ENCODE measurements at places on chromosomes 2 and 18.

DNA sequence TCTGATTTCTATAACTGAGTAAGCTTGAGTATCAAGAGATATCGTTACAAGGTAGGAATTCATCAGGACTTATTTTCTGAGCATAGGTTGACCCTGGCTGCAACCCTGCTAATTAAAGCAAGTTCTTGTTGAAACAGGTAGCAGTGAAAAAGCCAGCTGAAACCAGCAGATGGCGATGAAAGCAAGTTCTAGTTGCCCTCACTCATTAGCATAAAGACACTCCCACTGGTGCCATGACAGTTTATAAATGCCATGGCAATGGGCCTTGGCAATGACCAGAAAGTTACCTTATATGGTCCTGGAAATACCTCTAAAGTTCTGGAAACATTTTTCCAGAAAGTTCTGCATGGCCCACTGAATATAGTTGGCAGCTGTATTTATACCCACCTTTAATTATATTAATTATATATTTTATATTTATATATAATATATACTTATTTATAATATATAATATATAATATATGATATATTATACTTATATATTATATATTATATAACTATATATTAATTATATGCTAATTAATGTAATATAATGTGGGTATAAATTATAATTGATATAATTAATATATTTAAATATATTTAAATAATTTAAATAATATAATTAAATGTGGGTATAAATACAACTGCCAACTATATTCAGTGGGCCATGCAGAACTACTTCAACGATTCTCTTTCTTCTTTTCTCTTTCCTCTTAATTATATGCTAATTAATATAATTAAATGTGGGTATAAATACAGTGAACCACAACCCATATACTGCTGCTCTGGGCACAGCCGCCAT, 188.0 kb downstream of the CDH7 start:
- no peak for DNase-seq

DNA sequence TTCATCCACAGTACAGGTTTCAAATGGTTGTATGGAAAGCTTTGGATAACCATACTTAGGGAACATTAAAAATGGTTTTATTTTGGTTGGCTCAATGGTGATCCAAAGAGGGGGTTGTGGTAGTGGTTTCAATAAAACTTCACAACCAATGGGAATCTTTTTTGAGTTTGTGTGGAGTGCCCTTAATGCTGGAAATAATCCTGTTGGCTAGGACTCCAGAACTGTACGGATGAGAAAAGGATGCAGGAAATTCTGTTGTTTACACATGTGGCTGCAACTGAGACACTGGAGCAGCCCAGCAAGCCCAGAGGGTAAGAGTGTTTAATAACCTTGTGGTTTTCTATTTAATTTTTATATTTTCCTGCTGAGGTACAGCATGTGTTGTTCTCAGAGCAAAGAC, at the start of gene CCDC102B:
CCDC102B (plus strand) TSS at position 210 of the 400 bp plus-strand sequence. CDS start 38,684 bp downstream, outside the sequence.
- DNase-seq, result no peak

- DNase-seq, result no peak
Measured at GRCh38 chr18:22363867-22364463, 53.8 kb downstream of the CTAGE1 start.

DNA sequence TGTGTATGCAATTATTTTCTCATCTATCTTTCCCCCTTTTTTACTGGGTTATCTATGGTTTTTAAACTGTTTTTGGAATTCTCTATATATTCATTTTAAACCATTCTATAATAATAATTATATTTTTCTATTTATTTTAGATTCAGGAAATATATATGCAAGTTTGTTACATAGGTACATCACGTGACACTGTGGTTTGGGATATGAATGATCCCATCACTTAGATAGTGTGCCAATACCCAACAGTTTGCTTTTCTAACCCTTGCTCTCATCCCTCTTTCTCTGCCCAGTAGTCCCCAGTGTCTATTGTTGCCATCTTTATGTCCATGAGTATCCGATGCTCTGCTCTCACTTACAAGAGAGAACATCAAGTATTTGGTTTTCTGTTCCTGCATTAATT, 65.8 kb upstream of the SPHKAP start:
- DNase-seq, result no peak

DNA sequence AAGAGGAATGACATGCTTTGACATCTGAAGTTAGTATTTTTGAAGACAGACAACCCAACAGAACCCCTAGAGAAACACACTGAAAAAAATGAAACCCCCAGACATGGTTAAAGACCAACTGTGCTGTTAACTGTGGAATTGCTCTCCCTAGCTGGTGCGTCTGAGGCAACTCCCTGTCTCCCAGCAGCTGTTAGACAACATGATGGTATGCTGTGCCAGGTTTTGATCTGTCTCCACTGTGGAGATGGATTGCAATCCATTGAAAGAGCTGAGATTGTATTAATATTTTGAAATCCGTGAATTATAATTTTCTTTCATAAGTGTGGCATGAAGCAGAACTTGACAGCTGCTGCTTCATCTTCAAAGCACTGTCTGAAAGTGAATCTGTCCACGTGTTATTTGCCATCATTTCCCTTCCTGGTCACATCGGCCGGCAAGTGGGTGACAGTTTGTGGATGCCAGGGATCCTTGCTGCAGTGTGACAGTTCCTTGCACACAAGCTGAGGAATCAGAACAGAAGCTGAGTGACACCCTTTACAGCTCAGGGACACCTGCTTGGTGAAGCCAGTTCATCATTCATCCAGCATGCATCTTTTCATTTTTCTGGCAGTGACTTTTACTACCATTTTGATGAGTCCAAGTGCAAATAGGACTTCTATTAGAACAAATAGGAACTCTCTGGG, 58.2 kb upstream of the ACSL3 start:
- DNase-seq, result no peak

GRCh38 chr2:145563741-145564615, 1044.1 kb upstream of the ZEB2 start:
- DNase-seq, result peak; percentile 41

DNA sequence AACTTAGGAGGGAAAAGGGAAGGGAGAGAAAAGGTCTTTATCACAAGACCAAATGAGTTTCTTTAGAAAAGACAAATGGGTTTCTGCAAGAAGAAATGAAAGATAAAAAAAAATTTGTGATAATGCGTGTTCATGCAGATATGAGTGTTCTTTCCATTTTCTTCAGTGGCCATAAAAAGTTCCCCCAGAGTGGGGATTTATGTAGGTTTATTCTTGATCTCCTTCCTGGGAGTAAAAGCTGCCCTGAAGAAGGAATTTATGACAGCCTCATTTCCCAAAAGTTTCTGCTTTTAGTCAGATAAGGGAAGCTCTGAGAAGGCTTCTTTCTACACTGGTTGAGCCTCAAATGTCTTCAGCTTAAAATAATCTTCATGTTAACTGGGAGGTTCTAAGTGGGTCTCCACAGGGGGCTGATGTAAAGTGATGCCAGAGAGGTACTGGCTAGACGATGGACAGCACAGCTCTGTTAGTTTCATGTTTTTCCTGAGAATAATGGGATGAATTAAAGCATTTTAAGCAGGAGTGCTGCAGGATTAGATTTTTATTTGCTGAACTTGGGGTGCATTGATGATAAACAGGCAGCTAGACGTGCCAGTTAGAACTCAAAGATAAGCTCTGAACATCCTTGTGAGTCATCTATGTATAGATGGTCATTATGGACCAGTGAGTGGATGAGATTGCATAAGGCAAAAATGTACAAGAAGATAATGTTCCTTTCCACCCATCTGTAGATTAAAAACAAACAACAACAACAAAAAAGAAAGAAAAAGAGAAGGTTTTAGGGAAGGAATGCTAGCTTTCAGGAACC, 99.4 kb upstream of the MSH2 start:
- no peak for DNase-seq

DNA sequence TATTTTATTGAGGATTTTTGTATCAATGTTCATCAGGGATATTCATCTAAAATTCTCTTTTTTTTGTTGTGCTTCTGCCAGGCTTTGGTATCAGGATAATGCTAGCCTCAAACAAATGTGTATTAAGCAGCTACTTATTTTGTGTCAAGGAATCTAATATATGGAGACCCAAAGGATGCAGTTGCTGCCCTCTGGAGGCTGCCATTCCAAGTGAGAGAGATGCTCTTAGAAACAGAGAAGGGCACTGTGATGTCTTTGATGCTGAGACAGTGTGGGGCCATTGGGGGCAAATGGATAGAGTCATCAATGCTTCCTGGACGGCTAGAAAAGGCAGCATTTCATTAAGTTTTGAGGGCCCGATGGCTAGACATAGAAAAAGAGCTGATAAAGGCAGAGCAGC, 292.6 kb downstream of the SETBP1 start:
- DNase-seq, result no peak

DNA sequence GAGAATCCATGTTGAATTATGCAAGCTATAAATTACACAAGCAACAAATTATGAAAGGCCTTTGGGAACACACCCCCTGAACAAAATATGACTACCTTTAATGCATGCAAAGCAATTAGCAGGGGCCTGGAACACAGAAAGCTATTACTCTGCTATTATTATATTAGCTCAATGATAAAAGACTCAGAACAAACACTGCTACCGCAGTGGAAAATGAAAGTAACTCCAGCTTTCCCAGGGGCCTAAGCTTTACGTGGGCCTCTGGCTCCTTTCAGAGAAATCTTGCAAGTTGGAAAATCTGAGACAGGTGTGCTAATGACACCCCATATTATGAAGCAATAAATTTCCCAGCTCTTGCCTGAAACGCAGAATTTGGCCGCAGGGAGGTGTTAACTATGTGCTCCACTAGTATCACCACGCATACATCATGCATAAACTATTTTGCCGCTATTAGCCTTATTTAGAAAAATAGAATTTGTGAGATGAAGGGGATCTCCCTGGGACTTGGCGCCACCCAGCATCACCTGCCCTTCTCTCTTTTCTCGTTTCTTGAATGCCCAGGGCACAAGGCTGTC, 321.6 kb upstream of the LYPD1 start:
- no peak for DNase-seq

- DNase-seq, result no peak
Measured at GRCh38 chr2:156457523-156458517, 21.6 kb downstream of the GPD2 start.

- no peak for DNase-seq
Measured at GRCh38 chr18:73352546-73352945, 484.8 kb upstream of the NETO1 start.

DNA sequence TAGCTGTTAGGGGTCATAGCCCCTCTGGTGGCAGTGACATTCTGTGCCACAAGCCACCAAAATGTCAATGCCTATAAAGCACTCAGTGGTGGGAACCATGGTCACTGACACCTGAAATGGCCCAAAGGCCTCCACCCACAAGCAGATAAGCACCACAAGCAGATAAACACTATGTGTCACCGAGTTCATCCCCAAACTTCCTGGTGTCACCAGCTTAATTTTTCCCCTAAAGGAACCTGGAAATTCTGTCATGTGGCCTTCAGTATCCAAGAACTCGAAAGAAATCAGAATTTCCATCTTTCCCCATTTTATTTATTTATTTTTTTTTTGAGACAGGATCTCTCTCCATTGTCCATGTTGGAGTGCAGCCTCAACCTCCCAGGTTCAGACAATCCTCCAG, 3.6 kb upstream of the TPRKB start:
- no peak for DNase-seq

- no peak for DNase-seq
Measured at GRCh38 chr18:13576598-13576997, 149.8 kb downstream of the FAM210A start.

GRCh38 chr2:7127156-7127555, 209.9 kb downstream of the RNF144A start:
- no peak for DNase-seq

DNA sequence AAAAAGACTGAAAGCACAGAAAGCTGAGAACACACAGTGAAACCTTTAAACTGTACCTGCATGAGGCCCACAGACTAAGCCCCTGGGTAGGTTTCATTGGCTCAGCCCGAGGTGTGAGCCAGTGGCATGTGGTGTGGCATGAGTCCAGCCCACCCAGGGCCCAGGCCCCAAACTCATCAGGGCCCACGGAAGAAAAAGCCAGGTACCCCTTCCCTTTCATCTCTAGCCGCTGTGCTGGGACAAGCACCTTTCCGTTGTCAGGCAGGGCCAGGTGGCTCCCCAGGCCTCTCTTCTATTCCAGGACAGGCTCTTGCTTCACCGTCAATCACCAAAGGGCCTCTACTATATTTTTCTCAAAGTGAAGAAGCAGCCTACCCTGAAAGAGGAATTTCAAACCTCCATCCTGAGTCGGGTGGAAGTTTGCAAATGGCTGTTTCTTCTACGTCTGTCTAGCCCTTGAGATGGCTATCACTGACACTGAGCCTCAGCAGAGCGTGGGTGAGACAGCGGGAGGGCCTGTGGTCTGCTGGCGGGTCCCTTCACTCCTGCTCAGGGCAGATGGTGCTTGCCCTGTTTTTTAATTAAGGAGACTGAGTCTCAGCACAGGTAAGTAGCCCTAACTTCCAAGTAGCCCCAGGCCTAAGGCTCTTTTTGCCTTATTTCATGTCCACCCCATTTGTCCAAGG, 8.6 kb downstream of the DNAJB2 start:
- DNase-seq, result no peak

GRCh38 chr2:179596018-179596417, 265.4 kb downstream of the ZNF385B start:
- no peak for DNase-seq

GRCh38 chr2:218145124-218145523, 19.3 kb downstream of the CXCR2 start:
- DNase-seq, result no peak

DNA sequence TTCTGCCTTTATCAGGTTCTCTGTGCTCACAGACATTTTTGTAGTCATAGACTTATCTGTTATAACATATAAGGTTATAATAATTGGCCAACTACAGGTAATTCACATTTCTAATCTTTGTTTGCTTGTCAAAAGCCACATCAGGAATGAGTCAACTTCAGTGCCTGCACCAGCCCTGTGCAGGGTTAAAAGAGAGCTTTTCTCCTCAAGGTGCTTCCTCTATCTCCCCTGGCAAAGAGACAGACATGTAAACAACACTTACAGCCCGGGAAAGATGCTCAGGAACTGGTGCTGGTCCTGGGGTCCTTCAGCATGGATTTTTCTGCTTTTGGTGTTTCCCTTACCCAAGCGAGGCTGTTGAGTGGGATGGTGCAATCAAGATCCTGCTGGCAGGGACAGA, 7.7 kb upstream of the EHD3 start:
- DNase-seq, result no peak

GRCh38 chr2:192551760-192552159, 357.0 kb upstream of the TMEFF2 start:
- DNase-seq, result no peak

- no peak for DNase-seq
Measured at GRCh38 chr2:48440103-48440390, 89.9 kb upstream of the STON1 start.
